ENCODE measurements at places on chromosomes 7 and 10. TPM values are rescaled to one million over a fixed set of nuclear protein-coding genes. Genes with fewer than 3 reads are reported as not detected.

Gene AGR2
- 1.4 TPM for total RNA-seq

DNA sequence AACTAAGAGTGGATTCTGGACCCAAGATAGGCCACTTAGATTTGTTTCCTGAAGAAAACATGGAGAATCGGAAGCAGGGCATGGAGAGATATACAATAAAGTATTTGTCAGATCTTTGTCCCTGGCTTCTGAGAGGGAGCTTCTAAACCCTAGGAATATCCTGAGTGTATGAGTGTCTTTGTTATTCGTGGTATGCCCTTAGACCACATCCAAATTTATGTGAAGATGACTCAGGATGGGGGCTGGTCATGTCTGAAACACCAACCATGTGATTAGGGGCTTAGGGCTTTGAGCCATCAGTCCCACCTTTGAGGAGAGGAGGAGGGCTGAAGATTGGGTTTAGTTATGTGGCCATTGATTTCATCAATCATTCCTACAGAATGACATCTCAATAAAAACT is 69.7 kb upstream of the PLPP4 start:
- no peak overlapping the region for H3K27ac ChIP-seq
- no peak overlapping the region for H3K4me3 ChIP-seq
- DNase-seq, result no peak

Gene NANOS1
- 13.4 TPM for total RNA-seq

DNA sequence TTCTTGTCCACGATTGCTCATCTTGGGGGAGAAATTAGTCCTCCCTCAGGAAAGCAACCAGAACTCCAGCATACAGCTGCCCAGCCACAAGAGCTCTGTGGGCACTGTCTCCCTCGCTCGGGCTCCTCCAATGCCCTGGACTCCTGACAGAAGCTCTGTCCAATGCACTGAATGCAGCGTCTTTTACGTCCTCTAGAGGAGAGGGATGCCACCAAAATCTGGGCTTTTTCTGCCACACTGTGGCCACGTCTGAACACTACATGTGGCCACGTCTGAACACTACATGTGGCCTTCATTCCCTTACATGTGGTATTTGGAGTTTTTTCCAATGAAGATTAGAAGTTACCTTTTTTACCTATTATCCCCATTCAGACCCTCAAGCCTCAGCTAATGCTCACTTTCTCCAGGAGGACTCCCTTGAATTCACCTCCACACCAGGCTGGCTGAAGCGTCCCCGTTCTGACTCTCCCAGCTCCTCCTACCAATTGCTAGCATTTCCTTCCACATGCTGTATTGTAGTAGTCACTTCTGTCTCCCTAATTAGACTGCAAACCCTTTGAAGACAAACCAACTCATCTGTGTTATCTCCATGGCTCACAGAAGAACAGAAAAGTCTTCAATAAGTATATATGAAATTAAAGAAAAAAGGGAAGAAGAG is 134.3 kb upstream of the PDE1C start:
- no peaks in the 10 kb centered on the region for H3K36me3 ChIP-seq
- no peak overlapping the region for H3K27ac ChIP-seq
- peak overlapping the region; percentile 2 for H3K4me3 ChIP-seq
- no peaks in the 10 kb centered on the region for H3K27me3 ChIP-seq
- no peak for DNase-seq

Gene NEUROD6
- not detected for total RNA-seq

- H3K27ac ChIP-seq, result no peak overlapping the region
- no peaks in the 10 kb centered on the region for H3K36me3 ChIP-seq
- no peak overlapping the region for H3K4me3 ChIP-seq
- no peaks in the 10 kb centered on the region for H3K4me1 ChIP-seq
- DNase-seq, result no peak
Observed at GRCh38 chr7:15352421-15353206, 209.2 kb downstream of the AGMO start.

Gene CNTNAP2
- not detected for total RNA-seq

DNA sequence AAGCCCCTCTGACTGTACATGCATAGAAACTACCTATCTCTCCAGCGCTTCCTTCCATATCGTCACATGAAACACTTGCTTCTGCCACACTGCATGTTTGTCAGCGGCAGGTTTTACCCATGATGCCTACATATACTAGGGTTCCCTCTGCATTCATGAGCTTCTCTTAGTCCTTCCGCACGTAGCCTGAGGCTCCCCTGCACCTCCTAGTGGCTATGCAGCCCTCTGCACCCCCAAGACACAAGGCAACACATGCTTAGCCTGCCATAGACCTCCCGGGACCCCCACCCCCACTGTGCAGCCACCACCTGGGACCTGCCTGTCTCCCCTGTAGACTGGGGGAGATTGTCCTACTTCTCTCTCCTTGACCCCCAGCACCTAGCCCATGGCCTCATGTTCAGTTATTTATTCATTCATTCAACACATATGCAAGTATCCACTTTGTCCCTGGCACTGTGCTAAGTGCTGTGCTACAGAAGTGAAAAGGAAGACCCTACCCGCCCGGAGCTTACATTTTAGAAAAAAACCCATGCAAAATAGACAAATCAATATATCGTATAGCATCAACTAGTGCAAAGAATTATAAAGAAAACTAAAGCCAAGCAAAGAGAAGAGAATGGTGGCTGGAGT is 23.5 kb downstream of the TMEM273 start:
- no peak overlapping the region for H3K27ac ChIP-seq
- DNase-seq, result no peak
- no peaks in the 10 kb centered on the region for H3K4me1 ChIP-seq
- H3K4me3 ChIP-seq, result no peak overlapping the region
- no peaks in the 10 kb centered on the region for H3K27me3 ChIP-seq

DNA sequence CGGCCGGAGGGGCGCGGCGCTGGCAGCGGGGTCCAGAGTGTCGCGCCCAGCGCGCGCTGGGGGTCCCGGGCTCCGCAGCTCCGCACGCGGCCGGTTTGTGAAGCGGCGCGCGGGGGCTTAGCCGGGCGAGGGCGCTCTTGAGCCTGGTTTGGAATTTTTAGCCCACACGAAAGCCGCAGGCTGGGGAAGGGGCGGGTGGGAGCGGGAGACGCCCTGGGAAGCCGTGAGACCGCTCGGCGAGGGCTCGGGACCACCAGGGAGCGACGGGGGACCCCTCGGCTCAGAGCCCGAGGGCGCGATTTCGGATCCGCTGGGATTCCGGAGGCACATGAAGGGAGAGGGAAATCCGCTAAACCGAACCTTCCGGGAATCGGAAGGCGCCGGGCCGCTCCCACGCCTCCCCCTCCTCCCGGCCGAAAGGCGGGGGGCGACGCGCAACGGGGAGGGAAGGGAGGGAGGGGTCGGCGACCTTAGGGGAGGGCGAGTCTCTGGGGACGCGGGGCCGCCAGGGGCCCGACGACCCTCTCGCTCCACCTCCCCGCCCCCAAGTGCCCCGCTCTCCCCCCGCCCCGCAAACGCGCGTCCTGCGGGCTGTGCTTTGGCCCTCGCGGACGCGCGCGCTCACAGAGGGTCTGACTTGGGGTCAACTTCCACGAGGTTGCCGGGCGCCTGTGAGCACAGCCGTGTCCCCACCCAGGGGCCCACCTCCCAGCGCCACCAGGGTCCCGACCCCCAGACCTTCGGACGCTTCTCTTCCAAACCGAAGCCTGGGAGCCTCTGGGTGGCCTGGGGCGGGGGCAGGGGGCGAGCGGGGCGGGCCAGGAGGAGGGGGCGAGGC is 5.1 kb upstream of the ELFN1 start:
- H3K4me3 ChIP-seq, result peak overlapping the region; percentile 62
- peaks cover 57% of the 10 kb centered on the region for H3K27me3 ChIP-seq
- H3K4me1 ChIP-seq, result peaks cover 26% of the 10 kb centered on the region
- H3K27ac ChIP-seq, result peak overlapping the region; percentile 35
- no peaks in the 10 kb centered on the region for H3K36me3 ChIP-seq

Gene AKR1C8
- not detected for total RNA-seq

- no peak overlapping the region for H3K27ac ChIP-seq
- no peaks in the 10 kb centered on the region for H3K4me1 ChIP-seq
- no peak overlapping the region for H3K4me3 ChIP-seq
- no peaks in the 10 kb centered on the region for H3K27me3 ChIP-seq
- DNase-seq, result no peak
Observed at GRCh38 chr10:125166658-125167057, 6.3 kb upstream of the CTBP2 start.
